ENCODE measurements at places on chromosomes 13 and 19. TPM values are rescaled to one million over a fixed set of nuclear protein-coding genes. Genes with fewer than 3 reads are reported as not detected.

Gene VSTM1
- total RNA-seq: not detected

Gene SIGLEC7
- not detected for total RNA-seq

Gene CABP5
- not detected for total RNA-seq

Gene ZNF283
- total RNA-seq: 3.0 TPM

Data from mesangial cell (primary cell).